Stimulated activated CD4-positive, alpha-beta T cell treated with anti-CD3 and anti-CD28 coated beads, Interleukin-2, amount 100 ng/mL, for 24 hours (primary cell): ENCODE measurements at places on chromosomes 5 and 9.

DNA sequence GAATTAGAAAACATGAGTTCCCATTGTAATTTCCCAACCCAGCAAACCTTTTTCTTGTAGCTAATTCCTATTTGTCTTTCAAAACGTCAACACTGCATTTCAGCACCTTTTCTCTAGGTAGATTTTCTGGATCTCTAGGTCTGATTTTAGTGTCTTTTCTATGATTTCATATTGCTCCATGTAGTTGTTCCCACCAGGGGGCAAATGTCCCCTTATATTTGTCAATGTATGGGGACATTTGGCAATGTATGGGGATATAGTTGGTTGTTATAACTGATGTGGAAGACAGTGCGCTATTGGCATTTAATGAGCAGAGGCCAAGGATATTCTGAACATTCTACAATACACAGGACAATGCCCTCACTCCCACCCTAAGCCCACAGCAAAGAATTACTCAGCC lies 273.9 kb upstream of the ADRA1B start:
- DNase-seq, result no peak

GRCh38 chr5:128491291-128491690 lies 46.8 kb downstream of the FBN2 start:
- DNase-seq, result no peak

- no peak for DNase-seq
Measured at GRCh38 chr9:91546574-91546973, 122.9 kb upstream of the NFIL3 start.

DNA sequence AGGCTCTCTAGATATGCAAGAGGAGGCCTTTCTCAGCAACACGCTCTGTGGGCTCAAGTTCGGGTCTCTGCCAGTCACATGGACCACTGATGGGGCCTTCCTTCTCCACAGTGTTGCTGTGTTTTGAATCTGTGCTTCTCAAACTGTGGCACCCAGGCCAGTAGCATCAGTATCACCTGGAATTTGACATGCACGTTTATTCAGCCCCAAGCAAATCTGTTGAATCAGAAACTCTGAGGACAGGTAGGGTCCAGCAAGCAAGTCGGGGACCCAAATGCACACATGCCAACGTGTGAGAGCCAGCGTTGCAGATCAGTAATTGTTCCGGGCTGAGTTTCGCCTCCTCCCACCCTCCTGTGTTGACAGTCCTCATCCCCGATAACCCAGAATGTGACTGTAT lies 502.6 kb downstream of the IRX1 start:
- no peak for DNase-seq

- no peak for DNase-seq
Measured at GRCh38 chr9:81462801-81463200, 226.5 kb downstream of the TLE1 start.

DNA sequence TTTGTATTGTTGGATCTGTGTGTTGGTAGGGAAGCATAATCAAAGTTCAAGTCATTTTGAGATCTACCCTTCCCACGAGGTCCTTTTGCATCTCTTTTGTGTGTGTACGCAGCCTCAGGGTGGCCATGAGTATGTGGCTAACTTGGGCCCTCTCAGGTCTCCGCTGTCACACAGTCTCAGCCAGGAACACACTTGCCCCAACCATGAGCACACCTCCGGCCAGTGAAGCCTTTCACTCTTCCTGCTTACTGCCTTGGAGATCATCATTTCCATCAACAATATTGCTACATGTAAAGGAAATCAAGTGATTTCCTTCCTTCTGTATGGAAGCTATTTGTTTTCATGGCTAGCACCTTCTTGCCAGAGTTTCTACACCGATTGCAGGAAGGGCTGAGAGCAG lies 13.9 kb downstream of the ZNF346 start:
- no peak for DNase-seq

DNA sequence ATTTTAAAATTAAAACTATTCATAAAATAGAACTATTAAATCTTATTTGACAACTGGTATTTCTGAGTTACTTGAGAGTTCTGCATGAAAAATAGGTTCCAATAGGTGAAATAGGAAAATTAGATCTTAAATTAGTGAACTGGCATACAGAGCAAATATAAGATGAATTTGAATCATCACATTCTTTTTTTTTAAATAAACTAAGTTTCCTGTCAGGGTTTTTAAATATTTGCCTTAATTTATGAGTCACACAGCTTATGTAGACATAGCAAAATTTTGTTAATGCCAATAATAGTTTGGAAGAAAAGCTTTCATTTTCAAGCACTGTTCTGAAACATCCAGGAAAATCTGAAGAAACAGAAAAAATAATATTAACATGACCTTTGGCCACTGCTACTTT lies 311.7 kb upstream of the HAPLN1 start:
- no peak for DNase-seq

GRCh38 chr9:85202596-85202995 lies 533.1 kb downstream of the NTRK2 start:
- no peak for DNase-seq

DNA sequence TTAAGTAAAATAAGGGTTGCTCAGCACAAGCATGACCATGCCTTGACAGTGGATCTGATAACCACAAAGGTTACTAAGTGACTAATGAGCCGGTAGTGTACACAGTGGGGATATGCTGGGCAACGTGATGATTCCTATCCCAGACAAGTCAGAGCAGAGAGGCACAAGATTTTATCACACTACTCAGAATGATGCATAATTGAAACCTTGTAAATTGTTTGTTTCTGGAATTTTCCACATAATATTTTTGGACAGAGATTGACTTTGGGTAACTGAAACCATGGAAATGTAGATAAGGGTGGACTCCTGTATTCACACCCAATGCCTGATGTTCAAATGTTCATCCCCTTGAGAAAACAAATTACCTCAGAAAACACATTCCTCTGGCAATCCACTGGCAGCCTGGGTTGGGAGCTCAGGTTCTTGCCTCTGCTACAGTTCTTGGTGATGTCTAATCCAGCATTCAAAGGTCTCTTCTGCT lies 16.2 kb upstream of the ERAP1 start:
- no peak for DNase-seq

DNA sequence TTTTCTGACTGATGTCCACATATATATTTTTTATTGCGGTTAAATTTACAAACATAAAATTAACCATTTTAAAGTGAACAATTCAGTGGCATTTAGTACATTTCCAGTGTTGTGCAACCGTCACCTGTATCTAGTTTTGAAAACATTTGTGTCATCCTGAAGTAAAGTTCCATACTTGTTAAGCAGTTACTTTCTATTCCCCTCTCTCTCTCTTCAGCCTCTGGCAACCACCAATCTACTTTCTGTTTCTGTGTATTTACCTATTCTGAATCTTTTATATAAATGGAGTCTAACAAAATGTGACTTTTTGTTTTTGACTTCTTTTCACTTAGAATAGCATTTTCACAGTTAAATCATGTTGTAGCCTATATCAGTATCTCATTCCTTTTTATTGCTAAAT lies 480.1 kb upstream of the SMARCA2 start:
- no peak for DNase-seq

GRCh38 chr9:121735065-121735792 lies 83.8 kb downstream of the DAB2IP start:
- no peak for DNase-seq

GRCh38 chr5:14595189-14595588 lies 13.6 kb downstream of the OTULINL start:
- no peak for DNase-seq

GRCh38 chr9:124042201-124042721 lies 30.7 kb downstream of the LHX2 start:
- DNase-seq, result no peak

GRCh38 chr9:108830272-108830671 lies 25.5 kb downstream of the ACTL7B start:
- no peak for DNase-seq

DNA sequence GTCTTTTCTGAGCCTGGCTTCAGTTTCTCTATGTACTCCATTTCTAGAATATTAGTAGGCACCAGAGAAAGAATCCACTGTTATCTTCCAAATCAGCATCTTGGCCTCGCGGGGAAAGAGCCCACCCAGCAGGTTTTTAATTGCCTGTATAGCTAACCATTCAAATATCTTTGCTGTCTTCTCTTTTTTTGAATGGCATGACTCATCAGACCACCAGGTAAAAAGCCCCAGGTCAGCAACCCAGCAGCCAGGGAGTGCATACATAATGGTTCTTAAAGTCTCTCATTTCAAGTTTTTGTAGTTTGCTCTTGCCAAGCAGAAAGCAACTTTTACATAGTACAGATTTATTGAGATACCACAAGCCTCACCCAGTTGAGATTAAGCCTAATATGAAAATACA lies 50.7 kb downstream of the TMEM167A start:
- DNase-seq, result no peak

GRCh38 chr5:169001394-169001793 lies 299.5 kb downstream of the SLIT3 start:
- DNase-seq, result no peak

- no peak for DNase-seq
Measured at GRCh38 chr9:81141961-81142360, 547.4 kb downstream of the TLE1 start.

DNA sequence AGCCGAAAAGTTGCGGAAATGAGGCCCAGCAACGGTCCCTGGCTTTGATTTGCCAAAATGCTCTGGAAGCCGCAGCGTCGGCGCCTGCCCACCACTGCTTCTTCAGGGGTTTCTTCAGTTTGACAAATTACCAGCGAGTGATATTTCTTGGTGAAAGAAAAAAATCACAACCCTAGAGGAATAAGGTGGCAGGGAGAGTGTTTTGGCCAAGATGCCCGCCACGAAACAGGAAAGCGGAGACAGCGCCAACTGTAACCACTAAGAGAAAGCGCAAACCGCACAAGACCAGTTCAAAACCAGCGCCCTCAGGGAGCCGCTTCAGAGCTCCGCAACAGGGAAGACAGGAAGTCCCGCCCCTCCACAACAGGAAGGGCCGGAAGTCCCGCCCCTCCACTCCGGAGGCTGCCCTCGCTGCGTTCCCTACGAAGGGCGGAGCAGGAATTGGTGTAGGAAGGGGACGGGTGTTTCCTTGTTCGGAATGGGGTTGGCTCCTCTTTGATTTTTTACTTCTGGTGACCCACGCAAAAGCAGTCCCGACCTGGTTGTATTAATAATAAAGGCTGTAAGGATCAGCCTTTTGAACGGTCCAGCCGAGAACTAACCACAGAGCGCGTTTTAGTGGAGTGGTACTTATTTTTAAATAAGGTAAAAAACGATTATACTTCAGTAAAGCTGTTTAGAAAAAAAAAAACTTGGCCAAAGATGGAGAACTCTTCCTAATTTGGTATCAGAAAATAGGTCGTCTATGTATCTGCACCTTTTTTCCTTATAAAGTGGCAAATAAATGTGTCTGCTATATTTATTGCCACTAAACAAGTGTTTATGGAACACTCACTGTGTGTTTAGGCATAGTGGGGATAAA lies at the start of gene C5orf34:
Gene C5orf34 (minus strand): TSS at position 333 of the 862 bp plus-strand sequence. CDS start 5,809 bp downstream, outside the sequence.
- DNase-seq, result peak; percentile 96

DNA sequence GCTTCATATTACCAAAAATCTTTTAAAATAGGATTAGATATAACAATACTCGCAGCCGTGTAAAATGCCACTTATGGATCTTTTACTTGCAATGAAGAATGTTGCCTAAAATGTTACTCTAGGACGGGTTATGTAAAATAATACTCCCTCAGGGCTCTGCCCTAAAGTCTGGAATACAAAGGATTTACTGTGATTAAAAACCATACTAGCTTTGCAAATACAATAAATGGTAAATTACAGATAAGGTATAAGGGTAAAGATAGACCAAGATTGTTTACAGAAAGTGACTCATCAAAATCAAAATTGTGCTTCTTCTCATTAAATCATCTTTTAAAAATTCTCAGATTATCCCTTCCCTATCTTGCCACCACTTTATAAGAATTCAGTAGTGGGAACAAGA lies 163.6 kb downstream of the MEF2C start:
- DNase-seq, result no peak

- no peak for DNase-seq
Measured at GRCh38 chr9:117205806-117206205, 209.1 kb downstream of the ASTN2 start.

DNA sequence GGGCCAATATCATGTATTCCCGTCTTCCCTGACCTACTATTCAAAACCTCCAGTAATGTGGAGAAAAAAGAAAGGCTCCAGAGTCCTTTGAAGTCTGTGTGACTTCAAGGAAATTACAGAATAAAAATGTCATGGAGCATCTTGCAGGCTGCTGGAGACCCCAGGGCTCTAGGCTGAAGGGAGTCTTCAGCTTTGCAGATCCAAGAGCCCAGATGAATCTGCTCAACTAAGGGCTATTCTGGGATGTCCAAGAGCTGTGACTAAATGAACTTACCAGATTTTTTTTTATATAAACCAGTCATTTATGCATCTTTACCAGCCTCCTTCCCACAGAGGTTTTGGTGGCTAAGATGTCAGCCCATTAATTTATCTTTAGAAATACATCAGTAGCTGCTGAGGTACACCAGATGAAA lies 167.3 kb downstream of the MUSK start:
- DNase-seq, result no peak

GRCh38 chr5:148684528-148684927 lies 30.2 kb upstream of the HTR4 start:
- DNase-seq, result no peak

GRCh38 chr5:168422431-168422830 lies 63.8 kb upstream of the RARS1 start:
- no peak for DNase-seq

DNA sequence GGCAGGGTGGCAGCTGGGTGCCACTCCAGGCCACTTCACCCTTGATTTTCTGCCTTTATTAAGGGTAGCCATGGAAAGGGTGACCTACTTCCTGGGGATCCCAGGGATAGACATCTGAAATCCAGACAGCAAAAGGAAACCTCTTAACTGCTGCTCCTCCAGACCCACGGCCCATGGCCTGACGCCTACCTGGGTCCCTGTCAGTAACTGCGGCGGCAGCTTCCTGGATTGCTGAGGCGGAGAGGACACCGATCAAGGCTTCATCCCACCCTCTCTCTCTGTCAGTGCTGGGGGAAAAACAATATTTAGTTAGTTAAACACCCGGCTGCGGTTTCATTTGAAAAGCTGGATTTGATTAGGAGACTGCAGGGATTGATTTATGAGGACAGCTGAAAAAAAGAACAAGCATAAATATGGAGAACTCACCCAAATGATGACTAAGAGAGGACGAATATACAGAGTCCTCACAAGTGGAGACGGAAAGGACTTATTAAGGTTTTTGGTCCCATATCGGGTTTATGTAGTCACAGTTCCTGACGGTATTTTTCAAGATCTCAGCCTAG lies 158.7 kb upstream of the KLF4 start:
- DNase-seq, result no peak

GRCh38 chr5:8600843-8601242 lies 731.9 kb downstream of the MTRR start:
- no peak for DNase-seq

DNA sequence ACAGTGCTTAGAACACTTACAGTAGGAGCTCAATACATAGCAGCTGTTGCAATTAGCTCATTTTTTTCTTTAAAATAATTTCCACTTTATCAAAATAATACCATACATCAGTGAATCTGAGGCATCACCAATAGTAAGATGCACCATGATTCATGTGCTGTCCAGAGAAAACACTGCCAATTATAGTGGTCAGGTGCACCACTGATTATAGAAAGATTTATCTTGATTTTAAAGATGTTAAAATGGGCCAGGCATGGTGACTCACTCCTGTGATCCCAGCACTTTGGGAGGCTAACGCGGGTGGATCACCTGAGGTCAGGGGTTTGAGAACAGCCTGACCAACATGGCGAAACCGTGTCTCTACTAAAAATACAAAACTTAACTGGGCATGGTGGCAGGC lies 39.4 kb downstream of the NAIF1 start:
- DNase-seq, result no peak

- no peak for DNase-seq
Measured at GRCh38 chr9:68507130-68507805, 33.4 kb downstream of the TMEM252 start.

- DNase-seq, result no peak
Measured at GRCh38 chr9:114216081-114216480, 60.7 kb downstream of the COL27A1 start.
